ENCODE measurements at places on chromosomes 16 and 17.

DNA sequence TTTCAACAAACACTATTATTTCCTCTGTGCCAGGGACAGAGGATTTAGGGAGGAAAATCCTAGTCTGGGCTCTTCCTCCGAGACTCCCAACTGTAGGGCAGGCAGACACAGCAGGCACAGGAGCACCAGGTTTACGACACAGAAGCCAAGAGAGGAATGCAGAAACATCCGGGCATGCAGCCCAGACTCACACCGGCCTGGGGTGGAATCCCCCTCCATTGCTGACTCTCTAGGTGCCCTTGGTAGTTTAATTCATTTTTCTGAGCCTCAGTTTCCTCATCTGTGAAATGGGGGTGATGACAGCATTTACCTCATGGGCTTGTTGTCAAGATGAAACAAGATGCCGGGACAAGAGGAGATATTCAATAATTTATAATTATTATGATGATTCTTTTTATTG lies 14.9 kb downstream of the CA4 start:
- no peak for DNase-seq

GRCh38 chr17:66939461-66940114 lies 24.9 kb upstream of the CACNG4 start:
- no peak for DNase-seq

DNA sequence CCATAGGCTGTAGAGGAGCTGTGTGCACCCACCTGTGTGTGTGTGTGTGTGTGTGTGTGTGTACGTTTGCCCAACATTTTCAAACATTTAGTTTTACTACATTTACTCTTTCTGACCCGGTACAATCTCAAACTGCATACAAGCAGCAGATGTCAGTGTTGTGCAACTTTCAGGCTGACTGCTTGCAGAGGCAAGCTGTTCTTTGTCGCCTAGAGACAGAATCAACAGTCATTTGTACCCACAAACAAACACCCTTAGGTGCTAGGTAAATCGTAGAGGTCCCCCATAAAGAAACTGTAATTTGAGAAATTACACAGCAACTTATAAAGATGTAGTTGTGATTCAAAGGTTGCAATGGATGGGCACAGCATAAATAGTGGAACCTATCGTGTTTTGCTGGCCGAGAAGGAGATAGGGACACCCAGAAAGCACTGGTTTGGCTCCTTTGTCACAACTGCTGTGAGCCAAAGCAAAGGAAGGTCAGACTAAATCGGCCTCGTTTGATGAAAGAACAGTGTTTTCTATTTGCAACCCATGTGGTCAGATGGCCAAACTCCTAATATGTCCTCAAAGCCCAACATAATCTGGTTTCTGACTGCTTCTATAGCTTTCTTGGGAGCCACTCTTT lies 478.4 kb downstream of the TOX3 start:
- no peak for DNase-seq

DNA sequence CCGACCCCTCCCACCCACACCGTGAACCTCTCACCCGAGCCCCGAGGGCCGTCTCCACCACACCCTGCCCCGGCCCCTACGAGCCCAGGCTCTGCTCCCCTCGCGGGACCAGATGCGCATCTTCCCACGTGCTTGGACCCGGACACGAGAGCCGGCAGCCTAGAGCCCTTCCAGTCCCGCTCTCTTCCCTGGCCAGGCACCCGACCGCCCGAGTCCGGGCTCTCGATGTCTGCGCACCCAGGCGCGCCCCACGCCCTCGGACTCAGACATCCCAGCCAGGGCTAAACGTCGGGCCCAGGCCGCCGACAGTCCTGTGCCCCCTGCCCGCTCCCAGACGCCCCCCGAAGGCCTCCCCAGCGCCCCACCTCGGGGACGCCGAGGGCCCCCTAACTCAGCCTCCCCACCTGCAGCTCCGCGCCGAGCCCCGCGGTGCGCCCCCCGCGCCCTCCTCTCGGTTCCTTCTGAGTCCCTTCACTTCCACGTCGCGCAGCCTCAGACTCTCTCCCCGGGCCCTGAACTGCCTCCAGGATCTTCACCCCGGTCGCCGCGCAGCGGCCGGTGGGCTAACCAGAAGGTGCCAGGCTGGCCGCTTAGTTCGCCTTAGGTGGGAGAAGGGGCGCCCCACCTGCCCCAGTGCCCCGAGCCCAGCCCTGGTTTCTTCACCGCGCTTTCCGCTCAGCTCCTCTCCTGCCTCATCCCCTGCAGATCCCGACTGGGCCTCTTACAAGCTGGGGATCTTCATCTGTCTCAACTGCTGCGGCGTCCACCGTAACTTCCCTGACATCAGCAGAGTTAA lies 688 bp downstream of the ADAP2 start:
- no peak for DNase-seq

- peak; percentile 53 for DNase-seq
Observed at GRCh38 chr17:78343543-78344201, 16.2 kb downstream of the SOCS3 start.

DNA sequence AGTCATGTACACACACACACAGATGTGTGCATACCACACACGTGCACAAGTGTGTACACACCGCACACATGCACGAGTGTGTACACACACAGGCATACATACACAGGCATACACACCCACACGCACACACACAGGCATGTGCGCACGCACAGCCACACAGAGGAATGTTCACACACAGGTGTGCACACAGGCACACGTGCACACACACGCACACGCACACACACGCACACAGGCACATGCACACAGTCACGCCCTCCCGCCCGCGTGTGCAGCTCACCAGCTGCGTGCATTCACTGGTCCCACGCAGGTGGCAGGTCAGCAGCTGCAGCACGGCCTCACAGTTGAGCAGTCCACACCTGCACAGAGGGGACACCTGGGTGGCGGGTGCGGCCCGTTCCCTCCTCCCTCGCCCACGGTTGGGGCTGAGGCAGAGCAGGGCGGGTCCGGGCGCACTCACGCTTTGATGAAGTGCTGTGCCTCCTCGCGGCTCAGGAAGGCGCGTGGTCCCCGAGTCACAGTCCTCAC lies 7.7 kb downstream of the TEPSIN start:
- DNase-seq: no peak

DNA sequence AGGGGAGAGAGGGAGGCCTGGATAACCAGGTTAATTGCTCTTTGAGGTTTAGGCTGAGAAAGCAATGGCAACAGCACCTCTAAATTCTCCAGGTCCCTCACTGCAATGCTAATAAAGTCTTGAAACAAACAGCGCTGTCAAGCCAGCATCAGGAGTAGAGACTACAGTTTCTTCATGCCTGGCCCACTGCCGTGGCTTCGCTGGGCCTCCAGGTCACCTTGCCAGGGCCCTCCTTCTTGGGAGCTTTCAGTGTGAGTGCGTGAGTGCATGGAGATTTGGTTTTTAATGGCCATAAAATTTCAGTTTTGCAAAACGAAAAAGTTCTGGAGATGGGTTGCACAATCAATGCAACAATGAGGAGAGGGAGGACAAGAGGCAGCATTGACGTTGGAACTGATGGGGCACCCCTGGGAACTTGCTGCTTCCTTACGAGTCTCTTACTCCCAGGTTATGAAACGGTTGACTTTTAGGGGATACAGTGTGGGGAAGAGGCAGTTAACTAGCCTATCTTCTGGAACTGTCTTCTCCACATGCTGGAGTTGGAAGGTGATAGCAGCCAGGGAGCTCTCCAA lies 229.4 kb downstream of the XYLT1 start:
- no peak for DNase-seq

DNA sequence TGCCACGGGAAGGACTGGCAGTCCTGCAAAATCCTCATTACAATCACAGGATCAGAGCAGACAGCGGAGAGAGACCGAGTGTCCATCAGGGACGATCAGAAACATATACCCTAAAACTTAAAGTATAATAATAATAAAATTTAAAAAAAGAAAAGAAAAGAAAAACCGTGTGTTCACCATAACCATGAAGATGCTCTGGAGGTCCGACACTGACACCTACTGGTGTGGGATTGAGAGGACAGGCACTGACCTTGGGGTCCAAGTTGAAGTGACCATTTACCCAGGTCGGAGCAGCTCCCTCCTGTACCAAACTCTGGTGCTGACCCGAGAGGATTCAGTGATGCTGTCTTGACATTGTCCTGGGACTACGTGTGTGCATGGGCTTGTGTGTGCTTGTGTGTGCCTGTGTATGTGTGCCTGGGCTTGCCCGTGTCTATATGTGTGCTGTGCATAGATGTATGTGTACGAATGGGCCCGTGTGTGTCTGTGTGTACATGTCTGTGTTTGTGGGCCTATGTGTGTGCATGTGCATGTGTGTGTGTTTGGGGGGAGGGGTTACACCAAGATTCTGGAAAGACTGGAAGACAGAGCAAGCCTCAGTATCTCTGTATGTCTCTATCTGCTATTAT lies 10.0 kb upstream of the CD300LD start:
- no peak for DNase-seq

DNA sequence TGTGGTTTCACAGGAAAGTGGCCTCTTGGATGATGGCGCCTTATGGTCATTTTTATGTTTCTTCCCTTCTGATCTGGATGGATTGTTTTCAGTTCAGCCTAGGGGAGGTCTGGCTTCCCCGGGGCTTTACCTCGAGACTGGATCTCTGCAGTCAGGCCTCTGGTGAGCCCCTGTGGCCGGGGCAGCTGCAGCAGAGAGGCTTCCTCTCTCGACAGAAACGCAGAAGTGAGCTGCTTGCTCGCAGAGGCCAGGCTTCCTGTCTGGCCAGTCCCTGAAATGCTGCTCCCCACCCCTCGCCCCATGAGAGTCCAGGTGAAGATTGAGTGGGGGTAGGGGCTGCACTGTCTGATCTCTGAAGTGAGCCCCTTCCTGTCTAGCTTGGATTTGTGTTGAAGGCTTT lies 44.0 kb downstream of the PLCG2 start:
- DNase-seq: no peak

- no peak for DNase-seq
Observed at GRCh38 chr16:13552062-13552959, 367.6 kb upstream of the ERCC4 start.

GRCh38 chr16:1991948-1992703 lies 2.4 kb downstream of the SYNGR3 start:
- DNase-seq: peak; percentile 99

GRCh38 chr16:64242492-64242891 lies 879.4 kb downstream of the CDH11 start:
- no peak for DNase-seq

DNA sequence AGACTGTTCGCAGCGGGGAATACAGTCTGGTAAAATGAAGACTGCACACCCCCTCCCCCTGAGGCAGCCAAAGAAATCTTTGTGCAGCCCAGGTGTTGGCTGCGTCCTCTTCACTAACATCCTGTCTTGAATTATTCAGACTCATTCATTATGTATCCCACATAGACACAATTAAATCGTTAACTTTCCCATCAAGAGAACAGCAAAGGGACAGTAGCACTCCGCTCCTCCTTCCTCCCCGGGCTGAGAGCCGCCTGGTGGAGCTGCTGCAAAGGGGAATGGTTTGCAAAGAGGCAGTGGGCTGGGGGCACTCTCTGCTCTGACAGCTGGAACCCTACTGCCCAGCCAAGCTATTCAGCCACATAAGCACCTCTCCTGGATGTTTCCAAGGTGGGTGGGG lies 290.0 kb upstream of the SOX9 start:
- no peak for DNase-seq

GRCh38 chr16:88888461-88889387 lies 22.3 kb upstream of the PABPN1L start:
- no peak for DNase-seq

GRCh38 chr17:82028966-82029365 lies 2.5 kb upstream of the RAC3 start:
- DNase-seq: no peak

All from stimulated activated CD4-positive, alpha-beta T cell treated with anti-CD3 and anti-CD28 coated beads, Interleukin-12 subunit alpha, Interleukin-12 subunit beta, amount 100 ng/mL, for 4 hours (primary cell).